ENCODE measurements at places on chromosomes 1 and 21.

DNA sequence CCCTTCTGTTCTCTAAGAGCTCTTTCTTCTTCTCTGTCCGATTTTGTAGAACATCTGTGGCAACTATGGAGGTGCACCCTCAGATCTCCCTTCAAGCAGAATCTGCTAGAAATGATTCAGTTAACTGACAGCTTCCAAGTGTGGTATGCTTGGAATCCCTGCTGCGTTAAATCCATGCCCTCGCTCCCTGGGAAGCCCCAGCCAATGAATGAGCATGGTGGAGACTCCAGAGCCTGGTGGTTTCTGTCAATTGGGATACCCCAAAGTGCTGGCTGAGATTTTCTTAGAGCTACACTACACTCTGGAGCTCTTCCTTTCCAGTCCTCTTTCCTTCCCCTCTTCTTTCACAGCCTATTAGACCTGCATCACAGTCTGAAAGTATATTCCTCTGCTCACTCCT, 116.3 kb upstream of the C1orf21 start:
- no peak for DNase-seq

DNA sequence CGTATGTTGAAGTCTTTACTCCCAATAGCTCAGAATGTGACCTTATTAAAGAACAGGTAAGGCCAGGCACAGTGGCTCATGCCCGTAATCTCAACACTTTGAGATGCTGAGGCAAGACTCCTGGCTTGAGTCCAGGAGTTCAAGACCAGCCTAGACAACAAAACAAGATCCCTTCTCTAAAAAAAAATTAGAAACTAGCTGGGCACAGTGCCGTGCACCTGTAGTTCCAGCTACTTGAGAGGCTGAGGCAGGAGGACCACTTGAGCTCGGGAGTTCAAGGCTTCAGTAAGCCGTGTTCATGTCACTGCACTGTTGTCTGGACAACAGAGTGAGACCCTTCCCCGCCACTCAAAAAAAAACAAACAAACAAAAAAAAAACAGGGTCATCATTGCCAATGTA, 171.3 kb downstream of the RERE start:
- DNase-seq: no peak

GRCh38 chr1:94582565-94582964, 41.0 kb upstream of the F3 start:
- no peak for DNase-seq

GRCh38 chr1:153428073-153428638, 11.8 kb downstream of the S100A7A start:
- DNase-seq: no peak

GRCh38 chr1:59738591-59739015, 76.1 kb upstream of the HOOK1 start:
- DNase-seq: no peak

- DNase-seq: no peak
Observed at GRCh38 chr21:28851645-28852044, 141.0 kb downstream of the LTN1 start.

- no peak for DNase-seq
Observed at GRCh38 chr1:233700338-233700737, 86.4 kb downstream of the KCNK1 start.

- DNase-seq: no peak
Observed at GRCh38 chr1:57340334-57341070, 83.4 kb downstream of the DAB1 start.

GRCh38 chr1:108828074-108828961, 28.6 kb downstream of the AKNAD1 start:
- DNase-seq: peak; percentile 63

- DNase-seq: no peak
Observed at GRCh38 chr1:214420833-214421232, 130.6 kb downstream of the PTPN14 start.

DNA sequence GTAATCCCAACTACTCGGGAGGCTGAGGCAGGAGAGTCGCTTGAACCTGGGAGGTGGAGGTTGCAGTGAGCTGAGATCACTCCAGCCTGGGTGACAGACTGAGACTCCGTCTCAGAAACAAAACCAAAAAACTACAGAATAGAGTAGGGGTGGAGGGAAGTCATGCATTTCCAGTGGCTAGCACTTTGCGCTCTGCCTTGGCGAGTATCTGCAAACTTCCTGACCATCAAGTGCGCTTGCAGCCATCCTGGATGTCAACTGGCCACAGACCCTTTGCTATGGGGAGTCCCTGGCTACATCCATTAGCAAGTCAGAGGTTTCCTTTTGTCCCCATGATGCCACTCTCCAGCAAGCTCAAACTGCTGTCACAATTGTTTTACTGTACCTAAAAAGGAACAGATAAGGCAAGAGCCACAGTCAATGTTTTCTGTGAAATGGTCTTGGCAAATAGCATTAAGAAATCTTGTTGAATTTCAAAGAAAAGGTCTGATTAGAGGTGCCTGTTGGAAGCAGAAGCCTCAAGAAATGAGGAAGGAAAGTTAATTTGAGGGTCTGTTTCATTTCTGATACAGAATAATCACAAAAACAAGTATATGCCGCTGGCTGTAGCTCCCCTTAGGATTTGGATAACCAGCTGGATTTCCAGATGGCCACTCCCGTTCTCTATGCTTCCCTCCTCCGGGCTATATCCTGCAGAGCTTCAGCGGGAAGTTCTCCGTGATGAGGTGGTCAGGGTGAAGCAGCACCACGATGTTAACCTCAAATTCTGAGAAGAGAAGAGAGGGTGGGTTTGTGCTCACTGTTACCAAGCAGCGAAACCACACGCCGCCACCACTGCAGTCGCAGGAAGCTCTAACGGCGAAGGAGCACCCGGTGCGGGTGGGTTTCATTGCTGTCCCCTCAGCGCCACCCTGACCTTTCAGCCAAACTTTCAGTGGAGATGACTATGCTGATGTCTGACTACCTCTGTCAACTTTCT, 42.0 kb downstream of the VPS26C start:
- DNase-seq: peak; percentile 49

GRCh38 chr21:31558189-31558961, 101.1 kb upstream of the SOD1 start:
- DNase-seq: peak; percentile 40

- no peak for DNase-seq
Observed at GRCh38 chr1:183780757-183781156, 24.2 kb upstream of the RGL1 start.

DNA sequence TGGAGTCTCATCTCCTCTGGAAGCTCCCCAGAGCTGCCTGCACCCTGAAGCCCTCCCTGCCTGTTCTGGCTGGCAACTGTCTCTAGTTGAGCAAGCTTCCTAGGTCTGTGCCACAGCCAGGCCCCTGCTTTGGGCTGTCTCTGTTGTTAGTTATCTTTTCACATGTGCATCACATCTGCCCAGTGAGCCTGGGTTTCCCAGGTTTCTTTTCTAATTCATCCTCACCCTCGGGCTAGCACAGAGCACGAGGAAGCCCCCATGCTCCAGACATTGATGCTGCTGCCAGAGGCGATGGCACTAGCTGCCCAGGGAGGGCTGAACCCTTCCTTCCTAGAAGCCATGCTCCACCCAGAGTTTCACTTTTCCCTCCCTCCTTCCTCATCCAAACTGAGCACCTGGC, 27.2 kb downstream of the RASSF5 start:
- no peak for DNase-seq

DNA sequence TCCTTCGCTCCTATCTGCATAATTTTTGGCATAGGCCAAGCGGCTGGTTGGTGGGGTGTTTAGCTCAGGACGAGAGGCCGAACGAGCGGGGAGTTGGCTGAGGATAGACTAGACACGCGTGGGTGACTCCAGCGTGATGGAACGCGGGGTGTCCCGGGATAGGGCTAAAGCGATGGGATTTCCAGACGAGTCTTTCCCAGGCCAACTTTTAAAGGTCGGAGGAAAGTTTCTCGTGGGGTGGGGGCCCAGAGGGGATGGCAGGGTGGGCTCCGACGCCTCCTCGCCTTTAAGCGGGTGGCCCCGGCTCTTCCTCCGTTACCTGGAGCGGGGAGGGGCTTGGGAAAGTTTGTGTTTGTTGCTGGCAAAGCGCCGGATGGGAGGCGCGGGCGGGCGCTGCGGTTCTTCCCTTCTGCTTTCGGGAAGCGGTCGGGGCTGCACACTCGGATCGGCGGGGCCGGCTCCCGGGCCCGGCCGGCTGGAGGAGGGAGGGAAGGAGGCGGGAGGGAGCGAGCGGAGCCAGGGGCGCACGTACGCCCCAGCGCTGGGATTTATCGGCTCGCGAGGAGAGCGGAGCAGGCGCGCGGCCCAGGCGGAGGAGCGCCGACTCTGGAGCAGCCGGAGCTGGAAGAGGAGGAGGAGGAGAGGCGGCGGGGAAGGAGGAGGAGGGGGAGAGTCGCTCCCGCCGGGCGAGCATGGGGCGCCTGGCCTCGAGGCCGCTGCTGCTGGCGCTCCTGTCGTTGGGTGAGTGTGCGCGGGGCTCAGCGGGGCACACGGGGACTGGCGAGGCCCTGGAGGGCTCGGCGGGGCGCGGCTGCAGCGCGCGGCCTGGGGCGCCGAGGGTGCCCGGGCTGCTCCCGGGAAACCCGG, at the start of gene PTGFRN:
PTGFRN (plus strand) TSS at position 405 of the 867 bp plus-strand sequence; CDS start at position 693, 288 bp downstream.
- DNase-seq: peak; percentile 2

DNA sequence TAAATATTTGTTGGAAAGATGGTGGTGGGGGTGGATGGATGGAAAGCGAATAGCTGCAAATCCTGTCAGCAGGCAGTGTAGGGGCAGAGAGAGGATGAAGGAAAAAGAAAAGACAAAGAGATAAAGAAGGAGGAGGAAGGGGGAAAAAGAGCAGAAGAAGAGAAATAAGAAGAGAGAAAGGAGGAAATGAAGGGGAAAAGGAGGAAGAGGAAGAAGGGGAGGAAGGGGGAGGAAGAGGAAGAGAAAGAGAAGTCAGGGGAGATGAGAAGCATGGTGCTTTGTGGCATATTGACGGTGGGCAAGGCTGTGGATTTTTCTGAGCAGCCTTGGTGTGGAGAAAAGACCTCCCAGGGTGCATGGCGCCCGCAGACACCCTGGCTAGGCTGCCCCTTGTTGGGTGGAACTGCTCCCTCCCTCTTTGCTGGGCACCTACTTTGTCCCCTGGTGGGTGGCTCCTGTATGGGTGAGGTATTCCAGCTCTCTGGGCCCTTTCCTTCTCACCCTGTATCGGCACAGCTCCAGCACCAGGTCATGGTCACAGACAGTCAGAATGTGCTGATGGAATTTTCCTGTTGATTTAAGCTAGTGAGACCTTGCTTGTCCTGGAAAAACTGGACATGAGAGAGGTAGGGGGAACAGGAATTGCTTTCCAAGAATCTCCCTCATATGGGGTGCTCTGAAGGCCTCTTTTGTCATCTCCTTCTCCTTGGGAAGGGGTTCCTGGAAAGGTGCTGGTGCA, 45.7 kb upstream of the TLR5 start:
- no peak for DNase-seq

- no peak for DNase-seq
Observed at GRCh38 chr1:150148837-150149270, 862 bp upstream of the PLEKHO1 start.

DNA sequence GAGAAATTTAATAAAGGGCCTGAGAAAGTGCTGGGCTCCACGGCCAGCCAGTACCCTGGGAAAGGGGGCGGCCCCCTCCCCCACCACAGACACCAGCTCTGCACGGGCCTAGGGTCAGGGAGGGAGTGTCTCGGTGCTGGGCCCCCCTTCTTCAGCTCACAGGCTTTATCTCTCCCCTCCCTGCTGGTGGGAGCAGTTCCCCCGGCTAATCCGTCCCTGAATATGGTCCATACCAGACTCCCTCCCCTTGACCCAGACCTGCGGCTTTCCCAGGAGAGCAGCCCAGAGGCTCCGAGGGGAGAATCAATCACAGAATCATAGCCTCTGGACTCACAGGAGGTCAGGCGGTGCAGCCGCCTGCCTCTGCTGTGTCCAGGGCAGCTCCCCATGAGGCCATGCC, 26.0 kb upstream of the RSPO1 start:
- DNase-seq: no peak

DNA sequence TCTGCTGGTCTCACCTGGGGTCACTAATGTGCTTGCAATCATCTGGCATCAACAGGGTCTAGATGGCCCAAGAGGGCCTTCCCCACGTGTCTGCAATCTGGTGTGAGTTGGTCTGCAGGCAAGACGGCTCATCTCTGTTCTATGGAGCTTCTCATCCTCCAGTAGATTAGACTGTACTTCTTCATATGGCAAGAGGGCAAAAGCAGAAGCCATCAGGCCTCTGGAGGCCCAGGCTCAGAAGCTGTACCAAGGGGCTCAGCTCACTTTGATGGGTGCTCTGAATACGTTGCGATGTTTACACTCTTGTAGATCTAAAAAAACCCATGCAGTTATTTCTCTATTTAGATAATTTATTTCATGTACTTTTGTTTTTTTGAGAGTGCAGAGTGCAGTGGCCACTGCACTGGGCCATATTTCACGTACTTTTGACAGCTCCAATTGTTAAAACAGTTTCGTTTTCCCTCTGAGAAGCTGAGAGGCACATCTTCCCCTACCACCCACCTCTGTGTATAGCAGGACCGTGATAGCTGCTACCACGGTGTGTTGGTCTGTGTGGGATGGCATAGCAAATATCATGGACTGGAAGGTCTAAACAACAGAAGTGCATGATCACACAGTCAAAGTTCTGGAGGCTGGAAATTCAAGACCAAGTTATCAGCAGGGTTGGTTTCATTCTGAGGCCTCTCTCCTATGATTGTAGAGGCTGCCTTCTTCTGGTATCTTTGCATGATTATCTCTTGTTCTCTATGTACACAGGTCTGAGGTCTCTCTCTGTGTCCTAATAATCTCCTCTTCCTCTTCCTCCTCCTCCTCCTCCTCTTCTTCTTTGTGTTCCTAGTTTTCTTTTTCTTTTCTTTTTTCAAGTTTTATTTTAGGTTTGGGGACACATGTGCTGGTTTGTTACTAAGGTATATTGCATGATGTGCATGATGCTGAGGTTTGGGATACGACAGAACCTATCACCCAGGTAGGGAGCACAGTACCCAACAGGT, 17.0 kb downstream of the CITED4 start:
- DNase-seq: no peak

GRCh38 chr1:110672753-110673108, 2.0 kb downstream of the KCNA3 start:
- DNase-seq: peak; percentile 85

DNA sequence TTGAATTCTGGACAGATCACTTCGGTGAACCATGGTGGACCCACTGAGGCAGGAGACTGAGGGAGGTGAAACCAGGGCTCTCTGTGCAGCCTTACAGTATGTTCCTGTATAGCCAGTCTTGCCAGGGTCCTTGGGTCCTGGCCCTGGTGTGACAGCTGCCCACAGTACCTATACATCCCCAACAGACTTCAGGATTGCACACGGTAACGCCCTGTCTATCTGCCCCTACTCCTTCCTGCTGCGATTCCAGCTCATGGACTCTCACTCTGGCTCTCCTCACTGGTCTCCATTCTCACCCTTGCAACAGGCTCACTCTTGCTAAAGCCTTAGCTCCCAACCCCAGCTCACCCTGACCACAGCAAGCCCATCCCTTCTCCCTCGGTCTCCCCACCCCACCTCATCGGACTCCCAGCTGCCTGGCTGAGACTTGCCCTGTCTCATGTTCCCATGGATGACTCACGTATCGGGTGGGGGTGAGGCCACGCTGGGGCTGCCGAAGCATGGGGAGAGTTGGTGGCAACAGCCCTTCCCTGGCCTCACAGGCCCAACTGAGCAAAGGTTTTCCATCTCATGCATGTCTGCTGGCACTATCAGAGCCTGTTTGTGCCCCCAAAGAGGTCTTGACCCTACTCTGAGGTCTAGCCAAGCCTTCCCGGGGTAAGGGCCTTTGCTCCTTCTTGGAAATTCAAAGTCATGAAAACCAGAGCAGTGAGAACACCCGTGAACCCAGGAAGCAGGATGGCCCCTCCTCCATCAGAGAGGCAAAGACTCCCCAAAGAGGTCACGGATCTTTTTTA, 7.1 kb downstream of the PHLDA3 start:
- DNase-seq: no peak

GRCh38 chr1:116921301-116921885, 11.7 kb downstream of the PTGFRN start:
- no peak for DNase-seq

- no peak for DNase-seq
Observed at GRCh38 chr1:240462766-240463395, 149.1 kb downstream of the GREM2 start.

- no peak for DNase-seq
Observed at GRCh38 chr21:42228709-42229220, 9.8 kb downstream of the ABCG1 start.
